ENCODE measurements at places on chromosomes 2 and 18.

DNA sequence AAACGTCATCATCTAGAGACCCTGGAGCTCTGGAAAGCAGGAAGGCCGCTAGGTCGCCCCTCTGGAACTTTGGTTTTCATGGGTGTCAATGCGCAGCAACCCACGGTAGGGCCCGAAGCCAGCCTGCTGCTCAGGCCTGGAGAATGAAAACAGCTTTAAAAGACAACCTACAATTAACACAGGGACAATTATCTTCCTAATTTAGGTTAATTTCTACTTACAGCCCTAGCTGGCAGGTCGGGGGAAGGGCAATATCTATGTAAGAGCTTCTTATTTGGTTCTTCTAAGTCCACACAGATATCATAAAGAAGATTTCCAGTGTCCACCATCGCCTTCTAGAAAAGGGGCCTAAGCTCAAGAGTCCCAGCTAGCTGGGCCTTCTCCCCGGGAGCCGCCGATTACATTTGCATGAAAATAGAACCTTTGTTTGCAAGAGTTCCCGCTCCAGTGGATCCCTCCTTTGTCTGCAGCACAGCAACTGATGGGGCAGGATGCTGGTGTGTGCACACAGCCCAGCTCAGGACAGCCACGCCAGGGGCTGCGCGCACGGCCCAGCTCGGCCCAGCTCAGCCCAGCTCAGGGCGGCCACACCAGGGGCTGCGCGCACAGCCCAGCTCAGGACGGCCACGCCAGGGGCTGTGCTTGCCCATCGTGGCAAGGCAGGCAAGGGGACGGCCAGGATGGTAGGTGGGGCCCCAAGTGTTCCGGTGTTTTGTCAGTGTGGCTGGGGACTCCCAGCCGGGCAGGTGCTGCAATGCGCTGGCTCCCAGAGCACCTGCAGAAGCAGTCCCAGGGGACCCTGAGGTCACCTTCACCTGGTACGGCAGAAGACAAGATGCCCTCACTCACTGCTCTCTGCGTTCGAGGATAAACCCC is 109.1 kb downstream of the HDAC4 start:
- H3K4me1 ChIP-seq = no peaks in the 10 kb centered on the region
- peak overlapping the region; percentile 49 for H3K27ac ChIP-seq
- H3K36me3 ChIP-seq = no peaks in the 10 kb centered on the region
- no peak overlapping the region for H3K4me3 ChIP-seq
- no peaks in the 10 kb centered on the region for H3K27me3 ChIP-seq

DNA sequence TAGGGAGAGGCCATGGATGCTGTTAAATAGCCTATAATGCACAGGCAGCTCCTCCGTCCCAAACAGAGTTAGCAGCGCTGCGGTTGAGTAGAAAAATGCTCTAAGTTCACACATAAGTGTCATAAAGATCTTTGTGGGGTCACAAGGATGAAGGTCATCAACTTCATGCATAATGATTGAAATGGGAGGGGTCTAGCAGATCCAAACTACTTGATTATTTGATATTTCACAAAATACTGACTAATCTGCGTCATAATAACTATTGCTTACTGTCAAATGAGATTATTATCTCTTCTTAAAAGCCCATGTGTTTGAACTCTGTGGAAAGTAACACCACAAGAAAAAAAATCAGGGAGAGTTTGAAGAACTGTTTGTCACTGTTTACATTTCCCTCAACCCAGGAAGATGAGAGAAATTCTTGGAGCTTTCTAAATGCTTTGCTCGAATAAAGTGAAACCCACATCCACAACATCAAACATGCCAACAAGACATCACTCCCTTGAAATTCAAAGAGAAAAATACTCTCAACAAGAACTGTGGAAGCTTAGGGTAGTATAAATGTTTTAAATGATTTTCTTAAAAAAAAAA is 50.5 kb upstream of the CREB1 start:
- no peak overlapping the region for H3K4me3 ChIP-seq
- no peaks in the 10 kb centered on the region for H3K36me3 ChIP-seq
- no peak for DNase-seq
- no peaks in the 10 kb centered on the region for H3K27me3 ChIP-seq
- no peaks in the 10 kb centered on the region for H3K4me1 ChIP-seq

GRCh38 chr2:236938126-236938525 is 147.6 kb upstream of the COPS8 start:
- no peaks in the 10 kb centered on the region for H3K36me3 ChIP-seq
- no peak overlapping the region for H3K4me3 ChIP-seq
- H3K27ac ChIP-seq = no peak overlapping the region
- no peaks in the 10 kb centered on the region for H3K27me3 ChIP-seq
- no peak for DNase-seq

DNA sequence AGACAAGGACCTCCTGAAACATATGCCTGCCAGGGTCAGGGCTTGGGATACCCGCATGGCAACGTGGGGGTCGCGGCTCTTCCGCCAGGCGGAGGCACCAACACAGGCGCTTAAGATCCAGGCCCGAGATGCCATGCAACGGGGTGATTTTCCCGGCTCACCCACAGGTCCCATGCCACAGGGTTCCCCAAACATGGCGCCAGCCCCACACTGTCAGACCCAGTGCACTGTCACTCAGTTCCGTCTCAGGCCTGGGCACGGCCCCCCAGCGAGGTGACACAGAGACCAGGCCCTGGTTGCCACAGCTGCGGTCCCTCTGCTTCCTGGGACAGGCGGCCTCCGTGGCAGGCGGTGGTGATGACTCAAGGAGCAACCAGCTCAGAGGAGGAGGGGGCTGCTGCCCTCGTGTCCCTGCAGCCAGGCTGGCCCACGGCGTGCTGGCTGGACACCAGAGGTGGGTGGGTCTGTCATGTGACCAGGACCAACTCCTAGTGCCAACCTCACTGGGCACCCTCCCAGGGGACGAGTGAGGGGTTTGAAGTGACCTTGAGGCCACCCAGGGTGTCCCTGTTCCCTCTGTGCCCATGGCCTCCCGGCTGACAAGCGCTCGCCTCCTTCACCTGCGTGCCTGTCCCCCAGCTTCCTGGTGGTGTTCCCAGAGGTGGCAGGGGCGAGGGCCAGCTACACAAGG is 4.9 kb downstream of the PDCD1 start:
- peak; percentile 48 for DNase-seq
- no peaks in the 10 kb centered on the region for H3K4me1 ChIP-seq
- H3K4me3 ChIP-seq = no peak overlapping the region
- no peaks in the 10 kb centered on the region for H3K27me3 ChIP-seq

DNA sequence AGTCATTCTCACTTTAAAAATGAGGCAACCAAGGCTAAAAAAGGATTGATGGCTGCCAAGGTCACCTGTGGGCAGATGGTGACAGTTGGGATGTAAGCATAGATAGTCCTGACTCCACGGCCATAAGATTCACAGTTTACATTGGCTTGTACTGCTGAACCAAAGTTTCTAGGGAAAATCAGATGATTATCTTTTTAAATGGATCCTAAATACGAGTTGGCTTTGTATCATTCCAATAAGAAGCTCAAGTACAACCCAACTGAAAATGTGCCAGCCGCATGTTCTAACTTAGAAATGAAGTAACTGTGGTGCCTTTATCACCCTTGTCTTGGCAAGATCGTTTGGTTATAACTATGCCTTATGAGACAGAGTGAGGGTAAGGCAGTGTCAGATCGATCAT is 27.6 kb downstream of the HK2 start:
- no peaks in the 10 kb centered on the region for H3K27me3 ChIP-seq
- H3K36me3 ChIP-seq = no peaks in the 10 kb centered on the region
- no peak for DNase-seq
- H3K27ac ChIP-seq = peak overlapping the region; percentile 13

- H3K36me3 ChIP-seq = no peaks in the 10 kb centered on the region
- H3K27me3 ChIP-seq = no peaks in the 10 kb centered on the region
- H3K27ac ChIP-seq = no peak overlapping the region
- no peak for DNase-seq
These were observed 9.9 kb downstream of the ACVR1 start for GRCh38 chr2:157866202-157866601.

- H3K27ac ChIP-seq = no peak overlapping the region
- no peaks in the 10 kb centered on the region for H3K4me1 ChIP-seq
- H3K27me3 ChIP-seq = no peaks in the 10 kb centered on the region
- no peak overlapping the region for H3K4me3 ChIP-seq
These were observed 155.4 kb downstream of the STK39 start for GRCh38 chr2:168091986-168092385.

DNA sequence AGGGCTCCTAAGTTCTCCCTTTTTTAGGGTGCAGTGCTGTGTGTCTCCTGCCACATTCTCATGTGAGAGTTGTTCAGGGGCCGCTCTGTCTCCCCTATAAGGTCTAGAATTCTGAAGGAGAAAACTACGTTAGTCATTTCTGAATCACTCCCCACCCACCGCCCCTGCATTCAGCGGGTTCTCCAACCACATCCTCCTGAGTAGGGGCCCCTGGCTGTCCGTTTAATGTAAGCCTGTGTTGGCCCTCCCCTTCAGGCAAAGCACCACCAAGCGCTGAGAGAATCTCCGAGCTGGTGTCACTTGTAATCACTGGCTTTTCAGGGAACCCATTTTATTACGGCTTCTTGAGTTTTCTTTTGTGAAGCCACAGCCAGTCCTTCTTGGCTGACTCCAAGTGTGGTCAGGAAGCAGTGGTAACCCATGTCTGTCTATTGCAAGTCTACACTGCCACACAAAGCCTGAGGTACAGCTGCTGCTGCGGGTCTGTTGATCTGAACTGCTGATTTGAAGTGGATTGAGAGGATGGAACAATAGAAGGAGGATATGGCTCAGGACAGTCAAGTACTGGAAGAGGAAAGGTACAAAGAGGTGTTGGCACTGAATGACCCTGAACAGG is 16.9 kb downstream of the LCT start:
- H3K4me1 ChIP-seq = no peaks in the 10 kb centered on the region
- no peak overlapping the region for H3K27ac ChIP-seq
- DNase-seq = no peak
- H3K4me3 ChIP-seq = no peak overlapping the region
- H3K27me3 ChIP-seq = no peaks in the 10 kb centered on the region

DNA sequence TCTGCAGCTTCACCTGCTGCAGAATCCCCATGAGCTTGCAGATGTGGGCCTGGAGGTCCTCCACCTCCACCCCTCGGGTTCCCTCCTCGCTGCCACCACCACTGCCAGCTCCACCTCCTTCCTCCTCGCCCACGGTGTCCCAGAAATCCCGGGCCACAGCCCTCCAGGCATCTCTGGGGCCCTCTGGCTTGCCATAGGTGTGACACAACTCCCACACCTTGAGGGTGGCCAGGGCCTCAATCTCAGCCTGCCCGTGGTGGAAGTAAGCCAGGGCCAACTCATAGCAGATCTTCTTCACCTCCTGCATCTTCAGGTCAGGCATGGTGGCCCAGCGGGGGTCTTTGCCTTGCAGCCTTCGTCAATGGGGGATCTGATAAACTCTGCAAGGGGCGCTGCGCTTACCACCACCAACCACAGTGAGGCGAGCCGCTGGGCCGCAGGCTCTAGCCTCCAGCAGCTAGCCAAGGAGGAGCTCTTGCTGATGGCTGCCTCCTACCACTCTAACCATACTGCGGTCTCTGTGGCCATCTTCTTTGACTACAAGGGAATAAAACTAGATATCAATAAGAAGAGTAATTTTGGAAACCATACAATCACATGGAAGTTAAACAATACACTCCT is 36.1 kb upstream of the ANKRD62 start:
- no peak overlapping the region for H3K27ac ChIP-seq
- no peaks in the 10 kb centered on the region for H3K27me3 ChIP-seq
- H3K4me1 ChIP-seq = no peaks in the 10 kb centered on the region
- no peak overlapping the region for H3K4me3 ChIP-seq
- DNase-seq = no peak

DNA sequence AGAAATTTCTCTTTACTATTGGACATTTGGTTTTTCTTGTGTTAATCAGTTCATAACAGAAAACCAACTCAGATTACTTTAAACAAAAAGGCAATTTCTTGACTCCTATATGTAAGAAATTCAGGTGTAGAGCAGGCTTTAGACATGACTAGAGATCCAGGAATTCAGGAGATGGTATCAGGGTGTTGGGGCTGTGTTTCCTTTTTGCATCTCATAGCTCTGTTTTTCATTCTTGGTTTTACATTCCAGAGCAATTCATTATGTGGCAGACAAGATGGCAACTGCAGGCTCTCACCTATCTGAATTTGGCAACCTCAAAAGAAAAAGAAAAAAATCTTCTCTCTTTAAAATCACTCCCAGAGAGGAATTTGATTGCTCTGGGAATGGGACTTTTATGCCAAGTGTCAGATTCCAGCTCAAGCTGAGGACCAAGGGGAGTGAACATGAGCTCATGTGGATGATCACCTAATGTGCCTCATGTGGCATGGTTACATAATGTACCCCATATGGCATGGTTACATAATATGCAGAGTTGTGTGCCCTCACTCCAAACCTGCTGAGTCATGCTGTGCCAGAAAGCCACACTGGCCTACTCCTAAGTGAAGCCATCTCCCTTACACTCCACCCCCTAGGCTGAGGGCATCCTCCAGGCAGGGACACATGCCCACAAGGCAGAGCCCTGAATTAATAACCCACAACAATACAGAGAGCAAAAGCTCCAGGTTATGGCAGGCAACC is 282.7 kb downstream of the MBD2 start:
- H3K27ac ChIP-seq = no peak overlapping the region
- no peak for DNase-seq
- H3K27me3 ChIP-seq = no peaks in the 10 kb centered on the region
- no peaks in the 10 kb centered on the region for H3K4me1 ChIP-seq
- no peak overlapping the region for H3K4me3 ChIP-seq
- no peaks in the 10 kb centered on the region for H3K36me3 ChIP-seq

DNA sequence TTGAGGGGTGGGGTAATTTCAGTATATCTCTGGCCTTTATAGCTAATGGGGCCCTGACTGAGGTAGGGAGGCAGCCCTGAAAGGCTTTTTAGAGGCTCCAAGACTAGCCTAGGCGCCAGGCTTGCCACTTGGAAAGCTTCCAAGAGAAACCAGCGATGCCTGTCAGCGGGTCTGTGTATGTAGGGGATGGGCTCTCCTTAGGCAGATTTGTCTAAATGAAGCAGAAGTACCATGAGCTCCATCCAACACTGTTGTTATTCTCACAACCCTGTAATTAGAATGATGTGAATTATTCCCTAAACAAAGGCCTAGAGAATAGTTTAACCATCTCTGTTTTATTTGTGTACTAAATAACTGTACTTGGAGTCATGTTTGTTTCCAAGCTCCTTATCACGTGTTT is 138.1 kb downstream of the B3GNT2 start:
- no peaks in the 10 kb centered on the region for H3K27me3 ChIP-seq
- no peak for DNase-seq
- no peak overlapping the region for H3K4me3 ChIP-seq

GRCh38 chr2:64679673-64680425 is 26.1 kb upstream of the SERTAD2 start:
- no peaks in the 10 kb centered on the region for H3K27me3 ChIP-seq
- H3K4me3 ChIP-seq = no peak overlapping the region
- H3K27ac ChIP-seq = no peak overlapping the region
- no peak for DNase-seq
- no peaks in the 10 kb centered on the region for H3K4me1 ChIP-seq

DNA sequence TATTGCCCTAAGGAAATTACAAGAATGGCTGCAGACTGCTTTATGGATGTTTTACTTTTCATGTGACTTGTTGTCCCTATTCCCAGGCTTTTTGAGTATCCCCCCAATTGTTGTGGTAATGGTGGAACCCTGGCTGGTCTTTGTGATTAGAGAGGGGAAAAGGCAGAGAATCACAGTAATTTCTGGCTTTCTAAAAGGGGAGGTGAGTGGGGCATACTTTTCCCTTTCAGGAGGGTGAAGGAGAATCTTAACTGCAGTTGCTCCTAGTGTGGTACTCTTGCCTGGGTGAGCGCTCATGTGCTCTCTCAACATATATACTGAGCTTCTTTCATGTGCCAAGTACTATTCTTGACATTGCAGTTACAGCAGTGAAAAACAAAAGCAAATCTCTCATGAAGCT is 69.3 kb downstream of the ASXL3 start:
- H3K27me3 ChIP-seq = no peaks in the 10 kb centered on the region
- no peak overlapping the region for H3K27ac ChIP-seq
- no peak overlapping the region for H3K4me3 ChIP-seq
- no peak for DNase-seq
- H3K36me3 ChIP-seq = no peaks in the 10 kb centered on the region

Measured in breast epithelium (tissue), 4 donors.